ENCODE measurements at places on chromosomes 13 and 19.
A peak's percentile ranks its signal among the peaks of the same experiment; 100 is the strongest.

DNA sequence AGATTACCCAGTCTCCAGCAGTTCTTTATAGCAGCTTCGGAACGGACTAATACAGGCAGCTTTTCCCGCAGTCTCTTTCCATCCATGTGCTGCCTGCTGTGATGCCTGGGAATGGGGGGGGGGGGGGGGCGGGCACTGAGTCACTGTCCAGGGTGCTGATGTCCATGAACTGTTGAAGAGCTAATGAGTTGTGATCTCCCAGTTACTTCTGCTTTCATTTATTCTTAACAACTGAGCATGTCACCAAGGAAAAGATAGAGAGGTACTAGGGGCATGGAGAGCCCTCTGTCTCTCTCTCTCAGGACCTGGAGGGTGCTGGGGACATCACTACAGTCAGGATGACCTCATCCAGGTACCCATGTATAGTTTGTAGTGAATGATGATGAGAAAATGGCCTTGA, 20.3 kb upstream of the CEACAM1 start:
- no peak for DNase-seq

GRCh38 chr19:43719918-43720317, 4.0 kb downstream of the IRGC start:
- no peak for DNase-seq

DNA sequence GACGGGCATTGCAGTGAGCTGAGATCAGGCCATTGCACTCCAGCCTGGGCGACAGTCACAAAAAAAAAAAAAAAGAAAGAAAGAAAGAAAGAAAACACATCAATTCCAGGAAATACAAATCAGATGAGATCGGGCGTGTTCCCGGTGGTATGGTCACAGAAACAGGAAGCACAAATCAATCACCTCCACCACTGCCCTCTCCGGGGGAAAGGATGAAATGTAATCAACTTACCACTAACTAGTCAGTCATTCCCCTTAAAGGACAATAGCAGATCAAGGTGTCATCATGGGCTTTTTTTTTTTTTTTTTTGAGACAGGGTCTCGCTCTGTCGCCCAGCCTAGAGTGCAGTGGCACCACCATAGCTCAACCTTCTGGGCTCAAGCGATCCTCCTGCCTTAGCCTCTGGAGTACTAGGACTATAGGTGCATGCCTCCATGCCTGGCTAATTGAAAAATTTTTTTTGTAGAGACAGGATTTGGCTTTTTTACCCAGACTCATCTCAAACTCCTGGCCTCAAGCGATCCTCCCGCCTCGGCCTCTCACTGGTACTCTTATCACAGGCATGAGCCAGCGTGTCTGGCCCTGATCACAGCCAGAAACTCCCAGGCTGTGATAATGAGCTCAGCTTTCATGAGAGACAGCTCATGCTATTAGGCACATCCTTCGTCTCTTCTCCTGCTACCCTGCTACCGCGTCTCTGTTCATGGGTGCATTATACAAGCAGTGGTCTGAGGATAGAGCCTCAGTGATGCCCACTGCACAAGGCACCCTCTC, 6.8 kb upstream of the DPRX start:
- DNase-seq, result no peak

GRCh38 chr19:44694184-44694579, 4.8 kb upstream of the CEACAM16 start:
- no peak for DNase-seq

GRCh38 chr13:25468325-25469168, 96.8 kb downstream of the ATP8A2 start:
- DNase-seq, result peak; percentile 31
